Stimulated activated CD8-positive, alpha-beta memory T cell treated with anti-CD3 and anti-CD28 coated beads, Interleukin-15, amount 100 ng/mL, for 1 hour (primary cell): ENCODE measurements at places on chromosomes 3 and 15.

DNA sequence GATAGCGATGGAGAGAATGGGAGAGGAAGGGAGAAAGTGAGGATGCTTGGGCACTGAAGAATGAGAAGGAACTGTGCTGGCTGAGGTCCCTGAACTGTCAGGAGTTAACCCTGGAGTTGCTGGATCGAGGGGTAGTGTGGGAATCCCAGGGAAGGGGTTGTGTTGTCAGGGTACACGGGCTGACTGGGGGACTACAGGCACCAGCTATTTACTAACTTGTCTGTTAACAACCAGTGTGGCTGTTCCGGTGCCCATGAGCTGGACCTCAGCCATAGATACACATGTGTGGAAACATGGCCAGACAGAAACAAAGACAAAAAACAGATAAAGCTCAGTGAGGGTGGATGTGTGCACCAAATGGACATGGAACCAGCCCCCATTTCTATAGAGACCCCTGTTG lies 55.1 kb downstream of the GASK1A start:
- DNase-seq: no peak

- DNase-seq: no peak
Measured at GRCh38 chr3:188272481-188273372, 118.8 kb downstream of the LPP start.

GRCh38 chr3:13072239-13072599 lies 1.0 kb downstream of the IQSEC1 start:
- no peak for DNase-seq

DNA sequence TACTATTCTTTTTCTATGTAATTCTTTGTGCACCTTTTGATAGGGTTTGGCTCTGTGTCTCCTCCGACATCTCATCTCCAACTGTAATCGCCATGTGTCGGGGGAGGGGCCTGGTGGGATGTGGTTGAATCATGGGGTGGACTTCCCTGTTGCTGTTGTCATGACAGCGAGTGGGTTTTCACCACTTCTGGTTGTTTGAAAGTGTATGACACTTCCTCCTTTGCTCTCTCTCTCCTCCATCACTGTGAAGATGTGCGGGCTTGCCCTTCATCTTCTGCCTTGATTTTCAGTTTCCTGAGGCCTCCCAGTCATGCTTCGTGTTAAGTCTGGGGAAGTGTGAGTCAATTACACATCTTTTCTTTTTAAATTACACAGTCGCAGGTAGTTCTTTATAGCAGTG lies 225.8 kb upstream of the DPPA4 start:
- DNase-seq: no peak

DNA sequence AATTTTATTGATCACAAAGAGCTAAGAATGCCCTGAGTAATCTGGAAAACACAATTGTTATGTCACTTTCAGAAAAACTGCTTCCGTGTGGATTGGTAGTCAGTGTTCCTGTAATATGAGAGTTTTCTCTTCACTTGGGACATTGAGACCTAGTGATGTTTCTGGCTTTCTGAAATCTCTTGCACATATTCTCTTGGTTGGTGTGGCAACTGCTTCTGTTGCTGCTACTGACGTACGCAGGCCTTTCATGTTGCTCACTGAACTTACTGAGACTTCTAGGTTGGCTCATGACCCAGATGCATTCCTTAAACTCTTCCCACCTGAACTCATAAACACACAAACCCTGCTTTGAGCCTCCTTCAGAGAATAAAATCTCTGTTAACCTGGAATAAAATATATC lies 175.0 kb upstream of the PFN2 start:
- DNase-seq: no peak

DNA sequence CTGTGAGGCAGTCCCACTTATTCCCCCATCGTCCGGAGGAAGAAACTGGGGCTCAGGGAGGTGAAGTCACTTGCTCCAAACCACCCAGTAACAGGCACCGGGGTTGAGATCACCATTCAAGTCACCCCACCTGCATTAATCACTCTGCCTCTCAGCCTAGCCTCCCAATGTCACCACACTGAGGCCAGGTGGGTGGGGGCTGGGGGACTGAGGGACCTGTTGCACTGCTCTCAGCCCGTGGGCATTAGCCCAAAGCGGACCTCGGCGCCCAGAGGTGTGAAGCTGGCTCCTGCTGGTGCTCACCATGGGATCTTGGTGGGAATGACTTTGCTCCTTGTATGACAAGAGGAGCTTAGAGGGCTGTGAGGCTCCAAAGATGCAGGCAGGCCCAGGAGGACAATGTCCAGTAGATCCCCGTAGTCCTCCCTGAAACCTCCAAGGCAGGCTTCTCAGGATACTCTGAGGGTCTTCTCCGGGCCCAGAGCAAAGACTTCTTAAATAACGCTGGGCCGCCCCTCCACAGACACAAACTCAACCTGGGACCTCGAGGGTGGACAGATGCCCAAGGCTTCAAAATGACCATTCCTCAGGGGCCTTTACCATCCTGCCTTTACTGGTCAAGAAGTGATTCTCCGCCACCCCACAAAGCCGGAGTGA lies 1.7 kb downstream of the NT5DC2 start:
- no peak for DNase-seq

DNA sequence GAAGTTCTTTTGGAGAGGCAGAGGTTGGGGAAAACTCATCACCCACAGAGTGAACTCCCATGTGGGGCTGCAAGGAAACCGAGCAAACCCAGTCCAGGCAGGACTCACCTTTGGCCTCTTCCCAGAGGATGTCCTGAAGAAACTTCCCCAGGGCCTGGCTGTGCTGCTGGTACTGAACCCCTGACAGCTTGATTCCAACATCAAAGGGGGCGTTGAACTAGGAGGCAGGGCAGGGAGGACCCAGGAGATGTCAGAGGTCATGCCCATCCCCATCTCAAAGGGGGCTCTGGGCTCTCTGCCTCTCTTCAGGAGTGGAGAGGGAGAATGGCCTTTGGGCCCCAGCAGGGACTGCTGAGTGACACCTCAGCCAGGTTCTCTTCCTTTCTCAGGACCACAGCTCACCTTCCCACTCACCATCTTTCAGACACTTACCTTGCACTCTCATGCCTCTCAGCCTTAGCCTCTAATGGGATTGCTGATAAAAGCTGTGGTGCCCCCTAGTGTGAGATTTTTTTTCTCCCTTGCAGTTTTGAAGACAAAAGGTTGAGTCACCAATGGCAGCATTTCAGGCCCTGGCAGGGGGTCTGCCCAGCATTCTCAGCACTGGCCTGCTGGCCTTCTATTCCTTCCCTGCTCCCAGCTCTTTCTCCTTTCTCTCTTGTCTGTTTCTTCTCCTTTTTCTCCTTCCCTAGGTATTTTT lies 6.0 kb downstream of the GHRL start:
- DNase-seq: no peak

GRCh38 chr15:57496946-57497869 lies 94.5 kb upstream of the MYZAP start:
- no peak for DNase-seq

DNA sequence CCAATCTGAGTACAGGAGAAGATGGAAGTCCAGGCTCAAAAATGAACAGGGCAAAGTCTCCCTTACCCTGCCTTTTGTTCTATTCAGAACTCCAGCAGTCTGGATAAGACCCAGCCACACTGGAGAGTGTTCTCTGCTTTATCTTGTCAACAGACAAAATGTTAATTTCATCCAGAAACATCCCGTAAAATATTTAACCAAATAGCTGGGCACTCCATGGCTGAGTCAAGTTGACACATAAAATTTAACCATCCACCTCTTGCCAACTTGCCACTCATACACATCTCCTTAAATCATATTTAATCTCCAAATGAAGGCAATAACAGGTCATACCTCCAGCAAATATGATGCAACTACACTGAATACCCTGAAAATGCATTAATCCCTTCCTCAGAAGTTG lies 33.6 kb downstream of the MKRN3 start:
- DNase-seq: no peak

- DNase-seq: no peak
Measured at GRCh38 chr15:34014556-34014955, 24.4 kb downstream of the AVEN start.

DNA sequence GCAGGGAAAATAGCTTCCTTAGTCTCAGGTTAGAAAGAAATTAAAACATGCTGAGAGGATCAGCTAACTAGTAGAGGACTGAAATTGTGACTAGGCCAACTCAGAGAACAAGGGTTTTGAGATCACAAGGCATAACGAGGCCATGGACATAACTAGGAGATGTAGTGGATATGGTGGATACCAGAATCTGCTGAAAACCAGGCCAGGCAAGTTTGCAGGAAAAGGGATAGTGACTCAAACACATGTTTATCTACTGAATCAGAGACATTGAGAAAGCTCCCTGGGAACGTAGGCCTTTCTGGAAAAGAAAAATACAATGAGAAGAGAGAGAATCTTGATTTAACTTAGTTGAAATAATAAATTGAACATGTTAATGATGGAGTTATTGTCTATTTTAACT lies 326.5 kb upstream of the GBE1 start:
- no peak for DNase-seq

GRCh38 chr3:183577346-183577745 lies 21.8 kb upstream of the KLHL6 start:
- DNase-seq: no peak

- DNase-seq: no peak
Measured at GRCh38 chr15:78093242-78094020, 1.1 kb downstream of the SH2D7 start.

- DNase-seq: no peak
Measured at GRCh38 chr15:92902737-92903593, 2.8 kb downstream of the CHD2 start.

- no peak for DNase-seq
Measured at GRCh38 chr3:166570102-166570501, 732.9 kb upstream of the BCHE start.

DNA sequence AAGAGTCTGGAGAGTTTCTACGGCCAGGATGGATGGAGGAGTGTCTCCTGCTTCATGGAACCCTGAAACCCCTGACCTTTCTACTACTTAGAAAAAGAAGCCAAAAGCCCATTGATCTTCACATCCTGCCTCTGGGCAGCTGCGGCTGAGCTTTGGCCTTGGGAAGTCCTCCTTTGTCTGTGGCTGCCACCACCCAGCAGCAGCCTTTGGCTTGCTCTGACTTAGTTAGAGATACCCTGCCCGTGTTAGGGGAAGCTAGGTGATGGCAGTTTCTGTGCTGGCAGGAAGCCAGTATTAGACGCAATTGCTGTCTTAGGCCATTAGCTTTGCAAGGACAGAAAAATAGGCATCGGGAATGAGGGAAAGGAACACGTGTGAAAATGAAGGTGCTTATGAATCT lies 18.8 kb downstream of the APH1B start:
- DNase-seq: no peak
